ELF-1 (cell line): ENCODE measurements at places on chromosomes 16 and 17.

- DNase-seq, result no peak
These were observed 17.7 kb downstream of the CARD14 start for GRCh38 chr17:80187515-80187941.

DNA sequence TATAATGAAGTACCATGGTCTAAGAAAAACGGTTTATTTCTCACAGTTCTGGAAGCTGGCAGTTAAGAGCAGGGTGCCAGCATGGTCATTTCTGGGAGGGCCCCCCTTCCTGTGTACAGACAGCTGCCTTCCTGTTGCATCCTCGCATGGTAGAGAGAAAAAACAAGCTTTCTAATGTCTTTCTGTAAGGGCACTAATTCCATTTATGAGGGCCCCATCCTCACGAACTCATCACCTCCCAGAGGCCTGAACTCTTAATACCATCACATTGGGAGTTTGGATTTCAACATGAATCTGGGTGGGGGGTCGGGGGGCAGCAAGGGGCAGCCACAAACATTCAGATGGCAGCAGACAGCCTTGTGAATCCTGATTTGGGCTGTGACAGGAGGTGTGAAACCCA, 149.7 kb downstream of the CCDC182 start:
- DNase-seq, result no peak

- peak; percentile 93 for DNase-seq
These were observed 22.9 kb upstream of the C16orf87 start for GRCh38 chr16:46853713-46854443.

DNA sequence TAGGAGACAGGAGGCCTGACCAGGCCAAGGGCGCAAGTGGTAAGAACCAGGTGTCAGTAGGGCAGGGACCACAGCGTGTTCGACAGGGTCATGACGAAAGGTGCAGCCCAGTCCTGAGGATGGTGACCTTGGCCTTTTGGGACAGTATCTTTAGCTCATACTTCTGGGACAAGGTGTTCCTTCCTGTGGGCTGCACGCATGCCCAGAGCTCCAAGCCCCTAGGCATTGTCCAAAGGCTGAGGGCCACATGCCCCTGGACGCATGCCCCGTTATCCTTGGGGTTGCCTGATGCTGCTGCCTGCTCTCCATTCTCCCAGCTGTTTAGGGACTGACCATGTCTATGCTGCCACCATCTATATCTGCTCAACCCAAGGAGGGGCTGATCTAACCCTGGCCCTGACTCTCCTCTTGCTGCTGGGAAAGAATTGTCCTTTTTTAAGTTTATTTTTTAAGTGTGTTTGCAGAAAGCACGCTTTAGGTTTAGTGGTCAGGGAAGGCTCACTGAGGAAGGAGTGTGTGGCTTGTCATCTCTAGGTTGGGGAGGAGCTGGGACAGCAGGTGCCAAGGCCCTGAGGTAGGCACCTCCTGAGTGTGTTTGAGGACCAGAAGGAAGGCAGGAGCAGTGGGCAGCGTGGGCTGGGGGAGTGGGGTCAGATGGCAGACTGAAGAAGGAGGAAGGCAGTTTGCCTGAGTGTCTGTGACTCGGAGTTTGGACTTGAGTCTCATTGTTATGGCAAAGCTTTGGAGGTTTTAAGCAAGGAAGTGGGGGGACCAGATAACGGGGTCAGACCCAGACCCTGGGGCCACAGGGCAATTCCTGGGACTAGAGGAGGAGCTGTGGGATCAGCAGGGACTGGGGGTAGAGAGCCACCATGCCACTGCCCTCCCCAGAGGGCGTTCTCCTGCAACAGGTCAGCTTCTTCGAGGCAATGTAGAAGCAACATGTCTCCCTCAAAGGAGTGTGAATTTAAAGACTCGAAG, 15.1 kb upstream of the CBX4 start:
- DNase-seq, result no peak

- DNase-seq, result no peak
These were observed 55.7 kb upstream of the LGALS9 start for GRCh38 chr17:27575096-27575911.

DNA sequence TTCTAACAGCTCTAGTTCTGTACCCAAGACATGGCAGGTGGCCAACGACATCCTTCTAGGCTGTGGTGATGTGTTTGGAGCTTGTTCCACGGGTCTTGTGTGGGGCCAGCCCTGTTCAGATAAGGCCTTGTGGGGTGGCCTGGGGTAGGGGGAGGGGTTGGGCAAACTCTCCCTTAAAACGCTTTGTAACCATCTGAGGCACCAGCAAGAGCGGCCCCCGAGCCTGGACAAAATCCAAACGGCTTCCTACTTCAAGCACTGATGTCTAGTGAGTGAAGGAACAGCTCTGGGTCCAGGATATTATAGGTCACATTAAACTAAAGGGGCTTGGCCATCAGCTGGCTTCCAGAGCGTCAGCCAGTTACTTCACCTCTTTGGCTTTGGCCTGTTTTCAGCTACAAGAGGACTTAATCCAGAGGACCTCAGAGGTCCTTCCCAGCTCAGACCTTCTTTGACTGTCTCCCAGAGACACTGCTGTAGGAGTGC, 11.9 kb downstream of the SERPINF1 start:
- DNase-seq, result no peak

DNA sequence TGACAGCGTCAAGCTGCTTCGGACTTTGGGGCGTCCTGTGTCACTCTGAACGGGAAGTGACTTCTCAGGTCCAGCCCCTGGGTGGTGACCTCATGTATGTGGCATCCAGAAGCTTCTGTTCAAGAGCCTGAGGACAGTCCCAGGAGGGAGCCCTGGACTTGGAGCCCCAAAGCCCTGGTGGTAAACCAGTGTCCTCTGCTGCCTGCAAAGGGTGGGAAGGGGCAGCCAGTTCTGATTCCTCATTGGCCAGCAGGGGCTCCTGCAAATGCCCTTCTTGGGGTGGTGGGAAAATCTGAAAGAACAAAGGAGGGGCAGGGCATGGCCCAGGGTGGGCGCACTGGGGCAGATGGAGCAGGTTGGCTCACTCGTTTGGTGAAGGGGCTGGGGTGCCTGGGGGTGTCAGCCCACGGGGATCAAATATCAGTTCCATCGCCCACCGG, 1.6 kb downstream of the OSGIN1 start:
- DNase-seq, result peak; percentile 65

DNA sequence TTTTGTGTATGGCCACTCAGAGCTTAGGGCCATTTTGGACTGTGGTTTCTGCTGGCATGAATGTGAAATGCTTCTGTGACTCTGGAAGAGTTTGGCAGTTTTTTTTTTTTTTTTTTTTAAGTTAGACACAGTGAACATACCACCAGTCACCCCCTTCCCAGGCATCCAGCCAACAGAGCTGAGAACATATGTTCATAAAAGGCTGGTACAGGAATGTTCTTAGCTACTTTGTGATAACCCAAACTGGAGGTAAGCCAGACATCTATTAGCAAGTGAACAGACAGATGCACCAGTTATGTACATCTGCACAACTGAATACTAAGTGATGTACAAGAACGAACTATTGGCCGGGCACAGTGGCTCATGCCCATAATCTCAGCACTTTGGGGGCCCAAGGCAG, 92.7 kb downstream of the ABCC1 start:
- no peak for DNase-seq

GRCh38 chr17:75864448-75864871, 9.3 kb upstream of the WBP2 start:
- DNase-seq, result no peak

DNA sequence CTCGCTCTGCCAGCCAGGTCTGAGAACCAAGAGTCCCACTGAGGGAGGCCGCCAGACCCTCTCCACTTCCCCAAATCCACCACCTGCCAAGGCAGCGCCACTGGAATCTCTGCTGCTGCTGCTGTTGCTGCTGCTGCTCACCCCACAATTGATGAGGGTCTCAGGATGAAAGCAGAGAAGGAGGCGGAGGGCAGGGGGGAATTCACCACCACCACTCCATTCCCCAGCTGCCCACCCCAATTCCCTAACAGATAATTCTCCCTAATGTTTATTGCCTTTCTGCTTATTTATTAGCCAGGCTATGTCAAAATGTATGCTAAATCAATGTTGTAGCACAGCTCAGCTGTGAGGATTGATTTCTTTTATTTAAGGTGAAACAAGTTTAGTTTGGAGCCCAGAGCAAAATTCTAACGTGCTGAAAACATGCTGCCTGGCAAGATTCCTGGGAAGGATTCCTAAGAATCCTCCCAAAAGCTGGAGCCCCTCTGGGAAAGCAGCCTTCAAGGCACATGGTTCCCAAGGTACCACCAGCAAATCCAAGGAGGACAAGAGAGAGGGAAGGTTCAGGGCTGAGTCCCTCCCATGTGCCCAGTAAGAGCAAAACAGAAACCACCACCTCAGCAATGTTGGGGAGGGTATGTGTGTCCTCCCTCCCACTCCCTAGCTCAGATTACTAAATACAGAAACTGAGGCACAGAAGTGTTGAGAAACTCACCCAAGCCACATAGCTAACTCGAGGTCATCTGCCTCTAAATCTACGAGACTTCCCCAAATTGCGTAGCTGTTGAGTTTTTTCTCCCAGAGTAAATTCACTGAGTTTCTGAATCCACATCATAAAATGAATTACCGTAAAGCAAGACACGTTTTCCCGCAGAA, 12.2 kb upstream of the CDH5 start:
- DNase-seq, result peak; percentile 82

- no peak for DNase-seq
These were observed 624.3 kb upstream of the SOX9 start for GRCh38 chr17:71496552-71496951.

- no peak for DNase-seq
These were observed 103.4 kb upstream of the IRX3 start for GRCh38 chr16:54389836-54390494.

DNA sequence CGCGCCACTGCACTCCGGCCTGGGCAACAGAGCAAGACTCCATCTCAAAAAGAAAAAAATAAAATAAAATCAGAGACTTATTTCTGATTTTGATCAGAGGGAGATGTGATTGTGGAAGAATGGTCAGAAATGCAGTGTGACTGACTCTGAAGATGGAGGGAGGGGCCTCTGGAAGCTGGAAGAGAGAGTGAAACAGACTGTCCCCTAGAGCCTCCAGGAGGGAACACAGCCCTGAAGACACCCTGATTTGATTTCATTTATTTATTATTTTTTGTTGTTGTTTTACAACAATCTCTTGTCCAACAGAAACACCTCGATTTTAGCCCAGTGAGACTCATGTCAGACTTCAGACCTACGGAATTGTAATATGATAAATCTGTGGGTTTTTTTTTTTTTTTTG, 26.1 kb downstream of the BCL7C start:
- no peak for DNase-seq

DNA sequence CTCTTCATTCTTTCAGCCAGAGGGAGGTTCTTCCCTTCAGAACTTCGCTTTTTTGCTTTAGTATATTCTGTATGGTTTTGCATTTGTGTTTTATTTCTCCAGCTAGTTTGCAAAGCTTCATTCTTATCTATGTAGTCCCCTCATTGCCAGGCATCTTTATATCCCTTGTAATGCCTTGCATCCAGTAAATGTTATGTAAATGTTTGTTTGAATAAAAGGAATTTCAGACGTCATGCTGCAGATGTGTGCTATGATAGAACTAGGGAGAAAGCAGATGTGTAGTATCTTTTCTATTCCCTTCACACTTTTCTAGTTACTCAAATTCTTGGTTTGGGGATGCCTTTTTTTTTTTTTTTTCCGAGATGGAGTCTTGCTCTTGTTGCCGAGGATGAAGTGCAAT, 62.6 kb upstream of the RASL10B start:
- no peak for DNase-seq

DNA sequence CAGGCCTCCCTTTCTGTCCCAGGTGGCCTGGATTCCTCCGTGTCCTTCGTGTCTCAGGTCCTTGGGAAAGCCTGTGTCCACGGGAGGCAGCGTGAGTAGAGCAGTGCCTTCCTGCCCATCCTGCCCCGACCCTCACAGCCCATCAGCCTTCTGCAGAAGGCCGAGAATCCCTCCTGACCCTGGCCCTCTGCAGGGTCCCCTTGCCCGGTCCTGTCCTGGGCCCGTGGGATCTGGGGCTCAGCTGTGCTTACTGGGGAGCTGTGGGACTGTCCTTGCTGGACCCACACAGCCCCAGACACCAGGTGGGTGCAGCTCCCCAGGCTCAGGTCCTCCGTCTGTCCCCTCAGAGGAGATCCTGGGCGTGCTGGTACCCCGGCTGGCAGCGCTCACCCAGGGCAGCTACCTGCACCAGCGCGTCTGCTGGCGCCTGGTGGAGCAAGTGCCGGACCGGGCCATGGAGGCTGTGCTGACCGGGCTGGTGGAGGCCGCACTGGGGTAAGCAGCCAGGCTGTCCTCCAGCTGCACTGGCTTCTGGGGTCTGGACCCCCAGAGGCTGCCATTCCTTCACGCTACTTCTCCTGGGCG, 3.9 kb downstream of the TELO2 start:
- no peak for DNase-seq

DNA sequence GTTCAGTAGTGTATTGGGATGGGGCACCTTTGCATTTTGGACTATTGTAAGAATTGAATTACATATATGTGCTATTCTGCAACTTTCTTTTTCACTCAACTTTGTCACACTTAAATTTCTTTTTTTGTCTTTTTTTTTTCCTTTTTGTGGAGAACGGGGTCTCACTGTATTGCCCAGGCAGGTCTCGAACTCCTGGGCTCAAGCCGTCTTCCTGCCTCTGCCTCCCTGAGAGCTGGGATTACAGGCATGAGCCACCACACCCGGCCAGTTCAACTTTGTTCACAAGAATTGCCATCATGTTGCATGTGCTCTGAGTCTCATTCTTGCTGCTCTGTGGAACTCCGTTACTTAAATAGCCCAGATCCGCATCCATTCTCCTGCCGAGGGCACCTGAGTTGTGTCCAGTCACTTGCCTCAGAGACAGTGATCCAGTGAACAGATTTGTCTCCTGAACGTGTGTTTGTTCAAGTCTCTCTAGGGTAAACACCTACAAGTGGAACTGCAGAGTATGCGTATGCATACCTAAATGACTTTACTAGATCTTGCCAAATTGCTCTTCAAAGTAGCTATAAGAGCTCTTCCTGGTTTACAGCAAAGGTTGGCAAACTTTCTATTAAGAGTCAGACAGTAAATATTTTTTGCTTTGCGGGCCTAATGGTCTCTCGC, 3.4 kb upstream of the SLC38A10 start:
- no peak for DNase-seq

- DNase-seq, result no peak
These were observed 10.9 kb upstream of the CA4 start for GRCh38 chr17:60138769-60139437.

GRCh38 chr17:80892019-80892855, 99.4 kb upstream of the CHMP6 start:
- DNase-seq, result peak; percentile 44

DNA sequence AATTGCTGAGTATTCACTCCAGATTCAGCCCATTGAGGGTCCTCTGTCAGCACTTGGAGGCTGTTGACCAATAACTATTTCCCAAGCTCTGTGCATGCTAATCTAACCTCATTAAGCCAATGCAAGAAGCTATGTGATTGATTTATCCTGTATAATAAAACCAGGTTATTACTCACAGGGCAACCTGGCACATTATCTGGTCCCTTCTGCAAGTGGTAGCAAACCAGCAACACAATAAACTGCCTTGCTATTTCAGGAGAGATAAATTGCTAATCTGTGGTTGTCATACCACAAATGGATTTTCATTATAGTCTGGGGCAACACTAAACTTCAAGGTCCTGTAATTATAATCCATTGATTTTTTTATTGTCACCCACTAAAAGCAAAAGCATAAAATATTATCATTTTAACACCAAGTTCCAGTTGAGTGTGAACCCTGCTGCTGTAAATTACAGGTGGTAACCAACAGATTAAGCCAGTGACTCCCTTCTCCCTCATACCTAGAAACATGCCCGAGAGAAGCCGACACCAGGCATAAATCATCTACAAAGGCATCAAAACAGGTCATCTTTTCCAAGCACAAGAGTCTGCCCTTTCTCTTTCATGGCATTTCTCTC, 51.1 kb upstream of the SOX9 start:
- no peak for DNase-seq
